ENCODE measurements at places on chromosomes 3 and 15. TPM values are rescaled to one million over a fixed set of nuclear protein-coding genes. Genes with fewer than 3 reads are reported as not detected.

ZNF80 gene
- not detected for total RNA-seq

SPINT1 gene
- 0.87 TPM for total RNA-seq

PKM gene
- total RNA-seq, result 909 TPM

SAXO2 gene
- 5.1 TPM for total RNA-seq

IQCH gene
- 1.00 TPM for total RNA-seq

SH2D7 gene
- total RNA-seq, result not detected

CD80 gene
- total RNA-seq, result not detected

C3orf22 gene
- not detected for total RNA-seq

MAP1A gene
- total RNA-seq, result 95.3 TPM

EXD1 gene
- total RNA-seq, result not detected

CLN6 gene
- total RNA-seq, result 19.2 TPM

IGF1R gene
- total RNA-seq, result 119 TPM

C3orf20 gene
- total RNA-seq, result not detected

CD47 gene
- total RNA-seq, result 56.7 TPM

BFSP2 gene
- not detected for total RNA-seq

PROK2 gene
- not detected for total RNA-seq

ATP13A4 gene
- total RNA-seq, result not detected

TBC1D21 gene
- not detected for total RNA-seq

PLEKHO2 gene
- total RNA-seq, result 20.3 TPM

ILDR1 gene
- total RNA-seq, result not detected

IQGAP1 gene
- total RNA-seq, result 214 TPM

WDR72 gene
- total RNA-seq, result not detected

SPSB4 gene
- total RNA-seq, result 2.7 TPM

RHO gene
- not detected for total RNA-seq

STARD5 gene
- total RNA-seq, result 5.3 TPM

TM6SF1 gene
- 22.3 TPM for total RNA-seq

VGLL3 gene
- total RNA-seq, result 170 TPM

CSPG4 gene
- total RNA-seq, result 595 TPM

CLCN2 gene
- 3.1 TPM for total RNA-seq

PIERCE2 gene
- 2.7 TPM for total RNA-seq

TUBGCP4 gene
- total RNA-seq, result 11.1 TPM

SCAP gene
- total RNA-seq, result 47.3 TPM

CLDN18 gene
- total RNA-seq, result not detected

CDCP1 gene
- total RNA-seq, result 0.48 TPM

HTR3E gene
- total RNA-seq, result not detected

LTF gene
- total RNA-seq, result not detected

TIMP4 gene
- 31.3 TPM for total RNA-seq

PLSCR5 gene
- not detected for total RNA-seq

WWTR1 gene
- 111 TPM for total RNA-seq

TLR9 gene
- total RNA-seq, result not detected

SORD gene
- 10.7 TPM for total RNA-seq

MAP6D1 gene
- total RNA-seq, result 8.3 TPM

FETUB gene
- not detected for total RNA-seq

SLC51A gene
- not detected for total RNA-seq

NT5DC2 gene
- 283 TPM for total RNA-seq
